GM03348 (cell line): ENCODE measurements at places on chromosomes 4 and X.

DNA sequence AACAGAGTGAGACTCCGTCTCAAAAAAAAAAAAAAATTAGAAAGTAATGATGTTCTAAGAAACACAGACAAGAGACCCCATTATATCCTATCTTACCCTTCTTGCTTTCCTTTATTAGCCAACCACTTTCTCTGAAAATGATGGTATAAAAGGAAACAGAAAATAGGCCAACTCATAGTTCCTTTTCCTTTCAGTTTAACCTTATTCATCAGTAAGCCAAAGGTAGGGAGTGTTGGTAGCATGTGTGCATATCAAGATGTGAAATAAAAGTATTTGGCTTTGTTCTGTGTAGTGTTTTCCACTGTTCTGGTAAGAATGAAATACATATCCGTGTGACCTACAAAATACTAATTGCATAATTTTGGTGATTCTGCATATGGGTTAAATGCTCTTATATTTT lies 266.6 kb downstream of the ZNF674 start:
- DNase-seq, result no peak

GRCh38 chr4:176708771-176709311 lies 83.9 kb downstream of the VEGFC start:
- DNase-seq, result peak; percentile 6

DNA sequence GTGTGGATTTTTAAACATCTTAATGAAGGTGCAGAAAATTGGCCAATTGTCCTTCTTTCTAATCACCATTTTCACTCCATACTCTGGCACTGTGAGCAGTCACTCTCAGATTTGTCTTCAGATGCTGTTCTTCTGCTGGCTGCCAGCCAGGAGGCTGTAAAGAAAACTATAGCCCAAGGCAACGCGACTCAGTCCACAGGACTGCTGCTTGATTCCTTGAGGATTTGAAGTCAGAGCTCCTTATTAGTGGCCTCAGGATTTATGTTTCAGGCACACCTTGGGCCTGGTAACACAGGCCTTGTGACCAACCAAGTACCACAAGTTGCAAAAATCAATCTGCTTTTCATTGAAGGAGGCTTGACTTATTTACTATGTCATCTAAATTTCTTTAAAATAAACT lies 342.6 kb downstream of the GPM6A start:
- peak; percentile 2 for DNase-seq

GRCh38 chr4:183589461-183590099 lies 69.4 kb downstream of the RWDD4 start:
- peak; percentile 49 for DNase-seq
